ENCODE measurements at places on chromosomes 2 and 18.

DNA sequence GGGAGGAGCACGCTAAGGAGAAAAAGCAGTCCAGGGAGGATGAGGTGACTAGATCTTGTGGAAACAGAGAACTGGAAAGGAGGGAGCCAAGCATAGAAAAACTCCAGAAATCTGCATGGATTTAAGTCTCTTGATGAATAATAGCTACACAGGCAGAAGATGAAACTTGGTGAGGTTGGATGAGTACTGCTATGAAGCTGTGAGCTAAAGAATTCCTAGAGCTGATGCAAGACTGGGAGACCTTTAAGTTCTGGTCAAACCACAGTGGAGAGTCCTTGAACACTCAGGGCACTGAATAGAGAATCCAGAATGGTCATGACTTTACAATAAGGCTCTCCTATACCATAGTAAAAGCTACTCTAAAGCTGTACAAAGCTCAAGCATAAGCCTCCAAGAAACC is 18.4 kb upstream of the PIEZO2 start:
- no peak for DNase-seq

- no peak for DNase-seq
Measured at GRCh38 chr2:116440104-116440653, 1374.3 kb upstream of the DDX18 start.

GRCh38 chr2:129191530-129191929 is 787.9 kb upstream of the RAB6C start:
- DNase-seq = no peak

- DNase-seq = no peak
Measured at GRCh38 chr2:196262606-196263005, 91.2 kb upstream of the STK17B start.

- DNase-seq = no peak
Measured at GRCh38 chr2:162972383-162972782, 133.8 kb upstream of the KCNH7 start.

- DNase-seq = no peak
Measured at GRCh38 chr18:9221040-9221439, 84.5 kb downstream of the ANKRD12 start.

GRCh38 chr2:99597616-99598015 is 107.8 kb upstream of the REV1 start:
- DNase-seq = no peak

DNA sequence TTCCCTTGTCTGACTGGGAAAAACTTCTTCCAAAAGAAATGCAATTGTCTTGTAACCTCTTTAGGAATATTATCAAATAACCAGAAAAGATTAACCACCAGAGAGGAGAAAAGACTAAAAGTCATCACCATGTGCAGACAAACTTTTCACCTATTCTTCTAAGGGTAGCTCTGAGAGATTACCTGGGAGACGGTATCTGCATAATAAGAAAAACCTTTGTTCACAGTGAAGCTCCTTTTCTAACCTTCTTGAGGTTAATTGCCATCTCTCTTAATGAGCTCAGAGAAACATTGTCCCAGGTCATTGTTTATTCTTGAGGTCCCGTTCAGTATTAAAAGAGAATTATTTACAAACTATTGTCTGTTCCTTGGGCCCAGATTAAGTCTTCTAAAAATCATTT is 1091.2 kb upstream of the LRRTM1 start:
- DNase-seq = no peak

DNA sequence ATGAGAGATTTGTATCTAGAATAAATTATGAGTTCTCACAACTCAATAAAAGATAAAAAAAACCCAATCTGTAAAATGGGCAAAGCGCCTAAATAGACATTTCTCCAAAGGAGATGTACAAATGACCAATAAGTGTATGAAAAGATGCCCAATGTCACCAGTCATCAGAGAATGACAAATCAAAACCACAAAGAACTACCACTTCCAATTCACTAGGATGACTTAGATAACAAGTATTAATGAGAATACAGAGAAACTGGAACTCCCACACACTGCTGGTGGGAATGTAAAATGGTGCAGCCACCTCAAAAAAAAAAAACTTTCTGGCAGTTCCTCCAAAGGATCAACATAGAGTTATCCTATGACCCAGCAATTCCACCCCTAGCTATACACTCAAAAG is 17.4 kb upstream of the COL6A3 start:
- DNase-seq = no peak

GRCh38 chr2:121232626-121233265 is 52.3 kb downstream of the TFCP2L1 start:
- DNase-seq = no peak

- no peak for DNase-seq
Measured at GRCh38 chr2:29281086-29281915, 166.1 kb downstream of the CLIP4 start.

- no peak for DNase-seq
Measured at GRCh38 chr2:117989854-117990438, 23.9 kb downstream of the CCDC93 start.

DNA sequence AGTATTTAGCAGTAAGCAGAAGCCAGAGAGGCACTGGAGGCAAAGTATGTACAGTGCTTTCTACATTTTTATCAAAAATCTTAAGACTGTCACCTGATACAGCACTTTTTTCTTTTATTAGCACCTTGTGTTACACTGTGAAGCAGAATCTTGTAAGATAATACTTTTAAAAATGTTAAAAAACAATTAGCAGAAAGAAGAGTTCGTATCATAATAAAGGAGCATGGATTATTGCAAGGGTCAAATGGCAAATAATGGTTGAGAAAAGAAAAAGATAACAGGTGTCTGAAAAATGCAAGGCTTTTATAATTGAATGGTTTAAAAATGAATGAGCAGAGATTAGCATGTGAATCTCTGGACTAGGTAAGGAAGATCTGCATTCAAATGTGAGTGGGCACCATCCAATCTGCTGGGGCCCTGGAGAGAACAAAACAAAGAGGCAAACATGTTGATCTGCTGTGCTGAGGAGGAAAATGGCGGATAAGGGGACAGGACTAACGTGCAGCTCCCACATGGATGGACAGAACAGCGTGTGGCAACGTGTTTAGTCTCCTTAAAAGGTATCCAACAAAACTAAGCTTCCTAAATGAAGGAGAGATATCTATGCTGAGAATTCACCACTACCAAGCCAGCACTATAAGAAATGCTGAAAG is 9.5 kb downstream of the CEBPZOS start:
- no peak for DNase-seq

GRCh38 chr2:236631856-236632291 is 62.2 kb downstream of the ACKR3 start:
- no peak for DNase-seq

DNA sequence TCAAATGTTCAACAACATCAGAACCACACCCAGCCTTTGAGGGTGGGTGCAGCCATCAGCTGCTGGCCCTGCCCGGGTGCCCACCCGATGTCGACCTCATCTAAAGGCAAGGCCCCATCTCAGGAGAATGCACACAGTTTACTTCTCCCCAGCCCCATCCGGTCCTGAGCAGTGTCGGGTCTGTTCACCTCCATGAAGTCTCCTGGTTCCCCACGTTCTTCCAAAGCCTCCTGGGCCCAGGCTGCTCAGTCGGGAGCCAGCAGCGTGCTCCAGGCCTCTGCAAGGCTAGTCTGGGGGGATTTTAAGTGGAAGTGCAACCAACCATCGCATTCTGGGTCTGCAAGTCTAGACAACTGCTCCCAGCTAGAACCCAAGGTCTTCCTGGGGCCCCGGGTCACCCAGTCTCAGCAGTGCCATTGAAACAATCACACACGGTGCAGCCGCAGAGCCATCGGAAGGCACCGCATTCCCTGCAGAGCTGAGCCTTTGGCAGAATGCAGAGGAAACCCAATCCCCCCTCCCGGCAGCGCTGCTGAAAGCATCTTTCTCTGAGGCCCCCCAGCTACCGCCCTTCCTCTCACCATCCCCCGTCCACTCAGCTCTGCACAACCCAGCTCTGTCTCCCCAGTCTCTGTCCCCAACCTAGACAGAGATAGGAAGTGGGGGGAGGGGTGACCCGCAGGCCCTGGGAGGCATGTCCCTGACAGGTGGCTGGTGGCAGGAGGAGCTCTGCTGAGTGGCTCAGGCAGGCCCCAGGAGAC is 8.5 kb downstream of the ESPNL start:
- DNase-seq = no peak

- DNase-seq = no peak
Measured at GRCh38 chr2:222142027-222142426, 156.8 kb downstream of the PAX3 start.

DNA sequence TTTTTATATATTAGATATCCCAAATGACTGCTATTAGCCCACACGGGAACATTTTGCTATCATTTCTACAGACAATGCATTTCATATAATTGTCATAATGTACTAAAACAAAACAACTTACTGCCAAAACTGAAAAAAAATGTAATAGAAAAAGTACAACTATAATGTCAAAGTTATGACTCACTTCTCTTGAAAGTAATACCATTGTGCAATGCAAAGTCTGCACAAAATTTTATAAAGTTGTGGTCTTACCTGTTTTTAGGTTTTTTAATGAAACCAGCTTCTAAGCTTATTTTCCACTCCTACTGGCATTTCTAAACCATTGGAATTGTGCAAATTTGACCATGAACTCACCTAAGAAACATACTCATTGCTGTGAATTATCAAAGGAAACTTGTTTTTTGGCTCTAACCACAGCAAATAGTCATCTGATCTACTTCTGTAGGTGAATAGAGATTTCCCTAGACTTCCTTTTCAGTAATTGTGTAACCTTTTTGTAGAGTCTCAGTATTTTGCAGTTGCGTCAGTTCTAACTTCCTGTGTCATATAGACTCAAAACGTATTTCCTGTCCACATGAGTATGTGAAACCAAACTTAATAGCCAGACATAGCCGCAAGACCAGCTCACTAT is 31.9 kb upstream of the TFPI start:
- no peak for DNase-seq

DNA sequence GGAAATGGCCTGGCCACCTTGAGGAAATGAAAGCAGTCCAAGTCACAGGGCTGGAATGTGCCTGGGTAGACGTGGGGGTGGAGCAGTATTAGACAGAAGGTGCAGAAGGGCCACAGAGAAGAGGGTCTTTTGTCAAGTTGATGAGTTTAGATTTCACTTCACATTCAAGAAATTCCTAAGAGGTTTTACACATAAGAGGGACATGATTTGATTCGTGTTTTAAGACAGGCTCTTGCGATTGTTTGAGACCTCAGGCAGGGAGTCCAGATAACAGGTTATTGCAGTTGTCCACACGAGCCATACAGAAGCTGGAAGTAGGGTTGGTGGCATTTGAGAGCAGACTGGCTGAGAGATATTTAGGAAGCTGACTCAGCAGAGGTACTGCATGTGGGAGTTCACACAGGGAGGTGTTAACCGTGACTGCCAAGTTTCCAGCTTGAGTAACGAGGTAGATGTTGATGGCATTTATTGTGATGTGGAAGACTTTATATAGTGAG is 64.6 kb downstream of the NEB start:
- DNase-seq = no peak

GRCh38 chr2:65393743-65394422 is 38.5 kb downstream of the SPRED2 start:
- no peak for DNase-seq

GRCh38 chr2:27730980-27731691 is 40.4 kb upstream of the MRPL33 start:
- no peak for DNase-seq

DNA sequence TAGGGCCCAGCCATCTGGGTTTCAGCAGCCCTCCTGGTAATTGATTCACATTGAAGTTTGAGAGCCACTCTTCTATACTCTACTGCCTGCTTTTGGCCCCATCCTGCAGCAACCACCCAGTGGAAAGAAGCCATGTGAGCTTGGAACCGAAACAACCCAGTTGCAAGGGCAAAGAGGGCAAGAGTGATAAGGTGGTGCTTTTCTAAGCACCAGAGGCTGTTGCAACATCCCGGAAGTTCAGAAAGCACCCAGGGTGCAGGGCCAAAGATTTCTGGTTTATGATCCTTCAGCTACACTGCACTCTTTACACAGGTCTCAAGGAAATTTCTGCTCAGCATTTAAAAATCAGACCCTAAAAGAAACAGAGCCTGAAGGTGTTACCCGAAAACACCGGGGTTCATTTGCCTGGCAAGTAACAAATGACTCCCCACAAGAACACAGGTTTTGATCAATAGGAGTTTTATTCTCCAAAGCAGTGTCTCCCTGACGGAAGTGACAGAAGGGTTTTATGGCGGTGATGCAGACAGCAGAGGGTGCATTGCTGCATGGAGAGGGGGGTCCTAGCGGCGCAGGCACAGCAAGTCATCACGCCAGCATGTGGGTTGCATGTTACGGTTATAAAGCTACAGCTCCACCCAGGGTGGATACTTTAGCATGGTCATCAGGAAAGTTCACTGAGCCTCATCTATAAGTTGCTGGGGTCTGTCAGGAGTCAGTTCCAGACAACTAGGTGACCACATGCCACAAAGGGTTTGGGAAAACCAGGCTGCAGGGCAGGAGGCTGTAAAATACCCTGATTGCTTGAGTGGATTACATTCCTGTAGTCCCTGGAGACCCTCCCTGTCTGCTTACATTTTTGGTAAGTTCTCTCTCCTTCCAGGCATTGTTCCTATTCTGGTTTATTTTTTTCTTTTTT is 28.8 kb upstream of the TMEM37 start:
- no peak for DNase-seq

DNA sequence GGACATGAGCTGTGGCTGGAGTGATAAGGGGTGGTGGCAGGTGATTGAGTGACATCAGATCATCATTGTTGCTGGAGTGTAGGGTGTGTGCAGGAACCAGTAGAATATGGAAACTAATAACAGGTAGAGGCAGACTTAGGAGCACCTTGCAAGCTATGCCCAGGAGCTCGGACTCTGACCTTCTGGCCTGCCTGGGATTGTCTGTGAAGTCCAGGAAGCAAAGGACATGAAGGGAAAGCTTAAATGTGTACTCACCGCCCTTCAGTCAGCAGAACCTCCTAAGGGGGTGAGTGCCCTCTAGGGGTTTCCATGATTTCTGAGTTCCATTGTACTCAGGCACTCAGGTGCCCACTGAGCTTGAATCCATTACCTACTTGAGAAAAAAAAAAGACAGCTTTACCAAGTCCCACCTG is 104.2 kb downstream of the CRIM1 start:
- DNase-seq = no peak
